ENCODE measurements at places on chromosomes 11 and 22.

DNA sequence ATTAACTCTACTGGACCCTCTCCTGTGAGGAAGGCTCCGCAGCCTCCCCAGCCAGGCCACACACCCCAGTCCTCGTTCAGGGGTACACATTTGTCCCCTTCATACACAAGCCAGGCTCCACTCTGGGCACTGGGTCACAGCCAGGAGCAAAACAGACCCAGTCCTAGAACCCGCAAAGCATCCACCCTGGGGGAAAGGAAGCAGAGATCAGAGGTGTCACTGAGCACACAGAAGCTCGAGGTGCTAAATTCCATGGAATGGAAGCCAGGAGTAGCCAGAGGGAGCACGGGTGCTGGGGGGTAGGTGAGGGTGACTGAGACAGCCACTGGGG lies 43.6 kb upstream of the TH start:
- no peak for DNase-seq

DNA sequence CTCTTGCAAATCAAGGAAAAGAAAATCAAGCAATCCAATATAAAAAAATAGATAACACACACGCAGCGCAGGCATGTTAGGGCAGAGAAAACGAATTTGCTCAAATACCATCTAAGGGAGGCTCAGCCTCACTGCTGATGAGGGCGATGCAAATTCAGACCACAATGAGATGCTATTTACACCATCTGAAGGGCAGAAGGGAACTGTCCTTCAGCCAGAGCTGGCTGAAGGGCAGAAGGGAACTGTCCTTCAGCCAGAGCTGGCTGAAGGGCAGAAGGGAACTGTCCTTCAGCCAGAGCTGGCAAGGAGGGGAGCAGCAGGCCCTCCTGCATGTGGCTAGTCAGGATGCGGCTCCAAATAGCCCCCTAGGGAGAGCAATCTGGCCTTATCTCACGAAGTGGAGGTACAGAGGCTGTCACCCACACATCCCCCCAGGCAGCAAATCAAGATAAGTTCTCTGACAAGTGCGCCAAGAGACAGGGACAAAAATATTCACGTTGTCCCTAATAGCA lies 7.6 kb upstream of the SLC39A13 start:
- no peak for DNase-seq

DNA sequence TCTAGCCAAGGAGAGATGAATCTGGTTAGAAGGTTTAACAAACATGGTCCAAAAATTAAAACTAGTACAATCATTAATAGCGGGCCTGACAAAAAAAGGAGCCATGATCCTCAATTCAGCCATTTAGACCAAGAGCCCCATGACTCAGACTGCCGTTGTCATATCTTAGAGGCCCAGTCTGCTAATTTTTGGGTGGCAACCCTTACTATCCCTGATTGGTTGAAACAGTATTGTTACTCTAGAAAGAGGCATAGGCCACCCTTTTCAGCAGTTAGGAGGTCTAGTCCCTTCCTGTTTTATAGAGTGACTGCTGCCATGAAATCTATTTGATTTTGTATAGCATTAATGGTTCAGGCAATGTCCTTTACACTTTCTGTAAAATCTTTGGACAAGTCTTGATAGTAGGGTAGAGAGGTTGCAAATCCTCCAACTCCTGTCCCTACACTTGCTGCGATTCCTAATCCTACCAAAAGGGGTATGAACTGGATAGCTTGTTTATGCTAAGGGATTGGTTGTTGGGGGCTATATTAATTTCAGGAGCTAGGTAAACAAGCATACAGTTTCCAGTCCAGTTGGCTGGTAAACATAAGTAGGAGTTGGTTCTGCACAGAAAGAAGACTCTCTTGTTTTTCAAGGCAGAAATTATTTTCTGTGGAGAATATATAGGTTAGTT lies 1056.3 kb upstream of the CNTN5 start:
- DNase-seq, result no peak

- no peak for DNase-seq
Measured at GRCh38 chr11:87019613-87020271, 18.0 kb upstream of the TMEM135 start.

DNA sequence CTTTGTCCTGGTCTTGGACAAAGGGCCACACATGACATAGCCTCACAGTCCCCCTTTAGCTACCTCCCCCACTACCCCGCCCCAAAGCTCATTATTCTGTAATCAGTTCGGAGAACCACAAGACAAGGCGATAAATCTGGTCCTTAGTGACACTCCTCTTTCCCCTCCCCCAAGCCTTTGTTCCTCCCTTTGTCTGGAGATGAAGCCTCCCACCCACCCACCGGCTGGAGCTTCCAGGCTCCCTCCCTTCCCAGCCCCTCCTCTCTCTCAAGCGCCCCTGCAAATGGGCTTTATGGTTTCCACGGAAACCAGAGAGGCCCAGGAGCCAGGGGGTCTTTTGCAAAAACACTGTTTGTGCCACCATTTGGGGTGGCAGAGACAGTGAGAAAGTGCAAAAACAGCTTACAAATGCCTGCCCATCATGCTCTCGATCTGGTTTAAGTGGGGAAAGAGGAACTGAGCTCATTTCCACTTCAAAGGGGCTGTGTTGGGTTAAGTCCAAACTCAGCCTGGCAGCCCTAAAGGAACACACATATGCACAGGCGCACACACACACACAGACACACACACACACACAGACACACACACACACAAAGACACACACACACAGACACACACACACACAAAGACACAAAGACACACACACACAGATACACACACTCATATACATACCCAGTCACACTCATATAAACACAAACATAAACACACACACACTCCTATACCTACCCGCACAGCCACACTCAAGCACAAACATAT lies 23.5 kb downstream of the APLNR start:
- no peak for DNase-seq

- DNase-seq, result peak; percentile 12
Measured at GRCh38 chr11:6249770-6250555, 9.7 kb upstream of the CCKBR start.

DNA sequence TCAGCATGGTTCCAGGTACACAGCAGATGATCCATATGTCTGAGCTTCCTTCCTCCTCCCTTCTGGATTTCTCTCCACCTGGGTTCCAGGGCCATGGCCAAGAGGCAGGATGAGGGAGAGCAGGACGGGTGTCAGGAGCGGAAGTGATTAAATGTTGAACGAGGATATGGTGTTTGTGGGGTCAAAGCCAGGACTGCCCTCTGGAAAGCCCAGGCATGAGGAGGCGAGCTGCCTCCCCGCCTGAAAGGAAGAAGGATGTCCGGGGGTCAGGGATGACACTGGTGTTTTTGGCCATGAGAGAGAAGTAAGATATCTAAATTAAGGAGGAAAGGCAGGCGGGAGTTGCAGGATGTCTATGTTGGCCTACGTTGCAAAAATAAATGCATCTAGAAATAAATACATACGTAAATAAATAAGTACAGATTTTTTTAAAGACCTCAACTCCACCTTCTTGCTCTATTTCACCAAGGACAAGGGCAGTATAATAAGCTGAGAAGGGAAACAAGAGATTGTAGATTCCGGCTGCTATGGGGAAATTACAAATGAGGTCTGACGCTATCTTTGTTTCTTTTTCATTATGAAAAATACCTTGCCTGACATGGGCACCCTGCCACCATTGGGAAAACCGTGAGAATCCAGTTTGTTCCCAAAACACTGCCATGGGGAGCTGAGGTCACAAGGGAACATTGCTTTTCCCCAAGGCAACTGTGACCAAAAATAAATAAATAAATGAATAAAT lies 27.6 kb upstream of the LIPT2 start:
- DNase-seq, result no peak

- DNase-seq, result no peak
Measured at GRCh38 chr11:134357545-134357839, 25.7 kb downstream of the GLB1L2 start.

- no peak for DNase-seq
Measured at GRCh38 chr11:70826541-70827335, 425.6 kb downstream of the SHANK2 start.

- no peak for DNase-seq
Measured at GRCh38 chr11:109958131-109958820, 134.9 kb upstream of the ZC3H12C start.

DNA sequence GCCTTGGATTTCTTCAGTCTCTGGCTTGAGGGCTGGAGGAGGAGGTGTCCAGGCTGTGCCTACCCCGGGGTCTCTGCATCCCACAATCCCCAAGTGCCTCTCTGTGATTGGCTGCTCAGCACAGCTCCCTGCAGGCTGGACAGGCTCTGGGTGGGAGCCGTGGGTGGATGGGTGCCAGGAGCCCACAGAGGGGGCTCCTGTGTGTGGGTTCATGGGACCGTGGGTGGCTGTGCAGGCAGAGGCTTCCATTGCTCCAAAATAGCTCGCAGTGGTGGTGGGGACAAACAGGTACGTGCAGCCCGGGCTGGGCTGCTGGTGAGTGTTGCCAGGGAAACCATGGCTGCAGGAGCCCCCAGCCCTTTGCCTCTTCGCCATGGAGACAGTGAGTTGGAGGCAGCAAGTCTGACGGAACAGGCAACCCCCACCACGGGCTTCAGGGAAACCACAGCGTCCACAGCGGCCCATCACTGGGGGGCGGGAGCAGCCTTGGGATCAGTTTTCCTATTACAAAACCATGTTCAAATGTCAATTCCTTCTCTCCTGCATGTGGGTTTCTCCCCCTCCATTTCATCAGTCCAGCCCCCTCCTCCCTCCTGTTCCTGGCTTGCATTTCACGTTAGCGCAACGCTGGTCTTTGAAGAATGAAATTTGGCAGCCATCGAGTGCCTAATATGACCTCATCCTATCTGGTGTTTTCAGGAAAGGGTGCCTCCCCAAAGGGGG lies 155.2 kb downstream of the TRIM29 start:
- no peak for DNase-seq

DNA sequence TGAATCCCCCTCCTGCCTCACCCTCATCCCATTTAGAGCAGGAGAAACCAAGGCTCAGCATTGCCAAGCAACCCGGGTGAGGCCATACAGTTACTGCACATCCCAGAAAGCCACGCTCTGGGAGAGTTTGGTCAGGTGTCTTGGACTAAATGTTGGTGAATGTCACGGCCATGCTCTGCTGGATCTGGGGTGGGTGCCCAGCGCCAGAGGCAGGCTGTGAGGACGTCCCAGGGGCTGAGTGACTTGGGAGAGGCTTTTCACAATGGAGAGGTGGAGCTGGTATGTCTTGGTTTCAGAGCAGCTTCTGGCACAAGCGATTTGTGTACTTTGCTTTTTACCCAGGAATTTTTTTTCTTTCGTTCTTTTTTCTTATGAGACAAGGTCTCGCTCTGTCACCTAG lies 6.6 kb downstream of the SERHL2 start:
- no peak for DNase-seq

DNA sequence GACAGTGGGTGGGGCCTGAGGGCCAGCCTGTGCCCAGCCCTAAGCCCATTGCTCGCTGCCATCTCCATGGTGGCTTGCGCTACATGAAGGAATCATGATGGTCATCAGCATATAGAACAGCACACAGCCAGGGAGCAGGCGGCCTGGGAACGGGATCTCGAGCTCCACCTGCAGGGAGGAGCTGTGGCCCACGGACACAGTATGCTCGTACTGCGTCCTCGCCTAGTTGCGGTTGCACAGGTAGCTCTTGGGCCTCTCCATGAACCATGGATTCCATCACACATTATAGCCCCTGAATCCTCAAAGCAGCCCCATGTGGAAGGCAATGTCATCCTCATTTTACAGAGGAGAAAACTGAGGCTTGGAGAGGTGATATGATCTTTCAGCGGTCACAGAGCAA lies 15.1 kb downstream of the SEC14L4 start:
- no peak for DNase-seq

DNA sequence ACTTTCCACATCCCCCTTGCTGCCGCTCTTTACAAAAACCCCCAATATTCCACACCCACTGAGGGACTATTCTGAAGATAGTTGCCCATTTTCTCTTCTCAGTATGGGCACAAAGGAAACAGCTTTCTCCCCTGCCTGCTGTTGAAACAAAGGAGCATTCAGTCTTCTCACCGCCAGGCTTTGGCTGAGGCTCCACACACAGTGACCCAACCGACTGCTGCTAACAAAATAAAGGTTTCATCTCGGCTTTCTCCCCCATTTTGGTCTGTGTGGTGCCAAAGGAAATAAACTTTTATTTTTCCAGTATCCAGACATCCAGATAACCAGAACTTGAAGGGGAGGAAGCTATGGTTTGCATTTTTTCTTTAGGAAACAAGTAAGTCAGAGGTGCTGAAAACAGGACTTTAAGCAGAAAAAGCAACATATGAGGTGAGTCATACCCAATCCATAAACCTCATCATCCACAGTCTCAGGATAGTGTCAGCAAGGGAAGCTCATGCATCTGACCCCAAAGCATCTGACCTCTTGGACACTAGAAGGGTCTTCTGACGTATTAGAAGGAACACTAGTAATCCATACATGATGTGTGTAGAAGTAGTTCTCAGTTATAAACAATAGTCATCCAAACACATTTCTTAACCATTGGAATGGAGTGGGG lies 6.4 kb downstream of the CLMP start:
- no peak for DNase-seq

- no peak for DNase-seq
Measured at GRCh38 chr11:1196516-1197391, 26.1 kb upstream of the MUC5B start.

DNA sequence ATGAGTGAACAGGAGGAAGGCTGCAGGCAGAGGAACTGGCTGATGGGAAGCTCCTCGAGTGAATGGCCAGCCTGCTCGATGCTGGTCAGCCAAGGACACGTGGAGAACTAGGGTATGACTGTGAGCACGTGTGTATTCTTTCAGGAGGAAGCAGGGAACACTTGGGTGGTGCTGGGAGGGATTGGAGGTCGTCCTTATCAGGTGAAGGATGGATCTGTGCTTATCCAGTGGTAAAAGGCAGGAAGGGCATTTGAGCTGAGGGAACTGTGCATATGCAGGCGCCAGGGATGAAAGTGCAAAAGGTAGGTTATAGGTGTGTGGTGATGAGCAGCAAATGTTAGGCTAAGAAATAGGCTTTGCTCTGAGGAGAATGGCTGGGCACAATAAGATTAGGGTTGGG lies 9.7 kb upstream of the SLCO2B1 start:
- no peak for DNase-seq

DNA sequence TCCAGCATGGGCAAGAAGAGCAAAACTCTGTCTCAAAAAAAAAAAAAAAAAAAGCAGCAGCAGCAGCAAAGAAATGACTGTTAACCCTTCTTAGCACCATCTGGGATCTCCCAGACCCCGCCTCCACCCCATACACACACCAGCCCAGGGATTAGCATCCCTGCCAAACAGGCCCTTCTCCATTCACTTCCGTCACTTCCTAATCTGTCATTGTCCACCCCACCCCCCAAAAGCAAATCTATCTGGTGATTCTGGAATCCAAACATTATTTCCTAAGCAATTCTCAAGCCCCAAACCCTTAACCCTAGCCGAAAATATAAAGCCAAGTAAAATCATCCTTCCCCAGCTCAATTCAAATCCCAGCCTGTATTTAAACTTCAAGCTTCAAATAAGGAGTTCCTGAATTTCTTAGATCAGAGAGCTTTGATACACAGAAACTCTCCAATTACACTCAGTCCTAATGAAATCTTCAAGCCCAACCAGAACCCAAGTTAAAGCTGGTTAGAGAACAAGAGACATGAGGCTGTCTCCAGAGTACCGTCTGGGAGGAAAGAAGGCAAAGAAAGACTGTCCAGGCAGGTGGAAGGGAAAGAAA lies 6.0 kb upstream of the AHNAK start:
- no peak for DNase-seq

Measured in SW 1271 (cell line).